Colonic mucosa (tissue), 4 donors: ENCODE measurements at places on chromosomes 12 and 14. TPM values are rescaled to one million over a fixed set of nuclear protein-coding genes. Genes with fewer than 3 reads are reported as not detected.

The FBLN5 gene
- total RNA-seq, result 4.2 TPM

The FAM161B gene
- 3.0 TPM for total RNA-seq

The RND1 gene
- 2.5 TPM for total RNA-seq

The RD3L gene
- not detected for total RNA-seq

The RIMBP2 gene
- 4.8 TPM for total RNA-seq

The IAPP gene
- total RNA-seq, result not detected

The MYH6 gene
- total RNA-seq, result 1.6 TPM

The KRT3 gene
- not detected for total RNA-seq

The TRIAP1 gene
- total RNA-seq, result 27.8 TPM

GRCh38 chr14:75372260-75372659 lies 55.6 kb upstream of the JDP2 start:
- no peak overlapping the region for H3K4me3 ChIP-seq
- no peaks in the 10 kb centered on the region for H3K36me3 ChIP-seq
- no peaks in the 10 kb centered on the region for H3K4me1 ChIP-seq
- no peak overlapping the region for H3K27ac ChIP-seq
- H3K27me3 ChIP-seq, result no peaks in the 10 kb centered on the region

DNA sequence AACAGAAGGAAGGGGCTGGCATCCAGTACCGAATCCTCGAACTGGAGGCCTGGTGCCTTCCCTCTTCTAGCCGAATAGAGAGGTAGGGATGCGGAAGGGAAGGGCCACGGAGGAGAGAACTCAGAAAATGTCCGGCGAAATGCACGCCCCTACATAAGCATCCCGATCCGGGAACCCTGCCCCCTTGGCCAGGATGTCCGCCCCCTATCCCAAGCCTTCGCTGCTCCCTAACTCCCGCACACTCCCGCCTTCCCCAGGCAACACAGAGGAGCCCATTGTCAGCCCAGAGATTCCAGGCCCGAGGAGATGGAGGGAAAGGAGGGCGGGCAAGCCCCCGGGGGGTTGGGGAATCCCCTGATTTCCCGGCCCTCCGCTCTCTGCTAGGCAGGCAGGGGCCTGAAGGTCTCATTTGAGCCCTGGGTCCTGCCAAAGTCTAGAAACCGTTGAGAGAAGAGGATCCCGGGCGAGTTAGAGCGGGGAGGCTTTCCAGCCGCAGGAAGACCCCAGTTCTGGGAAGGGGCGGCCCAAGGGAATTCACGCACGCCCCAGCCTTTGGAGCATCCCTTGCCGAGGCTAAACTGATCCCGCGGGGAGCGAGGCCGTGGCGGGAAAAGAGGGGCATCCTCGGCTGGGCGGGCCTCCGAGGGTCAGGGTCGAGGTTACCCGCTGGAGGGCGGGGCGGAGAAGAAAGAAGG lies 569 bp upstream of the ARHGEF40 start:
- H3K36me3 ChIP-seq, result peaks cover 3% of the 10 kb centered on the region
- peak overlapping the region; percentile 68 for H3K4me3 ChIP-seq
- peaks cover 14% of the 10 kb centered on the region for H3K4me1 ChIP-seq
- no peak for DNase-seq
- H3K27ac ChIP-seq, result peak overlapping the region; percentile 90

DNA sequence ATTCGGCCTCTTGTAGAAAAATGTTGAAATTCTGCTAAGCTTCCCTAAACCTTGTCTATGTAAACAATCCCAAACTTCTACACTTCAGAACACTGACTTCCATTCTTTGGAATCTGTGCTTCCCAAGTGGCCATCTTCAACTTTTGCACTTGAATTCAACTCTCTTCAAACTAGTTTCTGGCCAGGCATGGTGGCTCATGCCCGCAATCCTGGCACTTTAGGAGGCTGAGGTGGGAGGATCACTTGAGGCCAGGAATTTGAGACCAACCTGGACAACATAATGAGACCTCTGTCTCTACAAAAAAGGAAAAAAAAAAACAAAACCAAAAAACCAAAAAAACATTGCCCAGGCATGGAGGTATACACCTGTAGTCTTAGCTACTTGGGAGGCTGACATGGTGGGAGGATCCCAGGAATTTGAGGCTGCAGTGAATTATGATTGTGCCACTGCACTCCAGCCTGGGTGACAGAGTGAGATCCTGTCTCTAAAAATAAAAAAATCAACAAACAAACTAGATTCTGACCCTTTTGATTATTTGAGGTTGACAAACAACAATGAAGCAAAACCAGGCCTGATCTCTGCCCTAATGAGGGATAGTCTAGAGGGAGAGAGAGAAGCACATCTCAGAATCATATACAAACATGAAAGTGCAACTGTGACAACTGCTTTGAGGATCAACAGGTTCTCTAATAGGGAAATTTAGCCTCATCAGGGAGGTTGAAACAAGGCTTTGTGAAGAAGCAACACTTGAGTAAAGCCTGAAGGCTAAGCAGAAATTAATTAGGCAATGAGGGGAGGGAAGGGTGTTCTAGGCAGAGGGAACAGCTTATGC lies 11.6 kb upstream of the C12orf75 start:
- peak overlapping the region; percentile 72 for H3K27ac ChIP-seq
- no peaks in the 10 kb centered on the region for H3K36me3 ChIP-seq
- no peaks in the 10 kb centered on the region for H3K27me3 ChIP-seq
- H3K4me3 ChIP-seq, result no peak overlapping the region
- peaks cover 7% of the 10 kb centered on the region for H3K4me1 ChIP-seq

- no peak overlapping the region for H3K27ac ChIP-seq
- H3K4me1 ChIP-seq, result no peaks in the 10 kb centered on the region
- DNase-seq, result no peak
- H3K27me3 ChIP-seq, result no peaks in the 10 kb centered on the region
- no peaks in the 10 kb centered on the region for H3K36me3 ChIP-seq
These were observed 42.9 kb downstream of the RBM19 start for GRCh38 chr12:113923251-113923650.

- no peaks in the 10 kb centered on the region for H3K4me1 ChIP-seq
- no peak for DNase-seq
- H3K27ac ChIP-seq, result no peak overlapping the region
- H3K36me3 ChIP-seq, result no peaks in the 10 kb centered on the region
- H3K4me3 ChIP-seq, result no peak overlapping the region
These were observed 120.1 kb downstream of the ZFP36L1 start for GRCh38 chr14:68672609-68673285.

DNA sequence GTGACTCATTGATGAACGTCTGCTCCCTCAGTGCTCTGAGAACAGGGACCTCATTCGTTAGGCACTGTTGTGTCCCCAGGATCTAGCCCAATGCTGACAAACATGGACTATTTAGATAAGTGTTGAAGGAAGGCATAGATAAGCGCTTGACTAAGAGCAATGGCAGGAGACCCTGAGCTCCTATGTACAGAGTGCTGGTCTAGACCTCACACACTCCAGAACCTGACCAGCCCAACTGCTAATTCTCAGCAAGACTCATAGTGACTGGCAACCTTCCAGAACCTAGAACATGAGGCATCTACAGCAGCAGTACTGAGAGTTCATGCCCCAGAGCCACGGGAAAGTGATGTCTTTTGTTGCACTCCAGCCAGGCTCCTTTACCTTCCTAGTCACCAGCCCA lies 69.2 kb downstream of the CRACR2A start:
- H3K4me1 ChIP-seq, result no peaks in the 10 kb centered on the region
- no peaks in the 10 kb centered on the region for H3K27me3 ChIP-seq
- H3K36me3 ChIP-seq, result peaks cover 3% of the 10 kb centered on the region
- H3K27ac ChIP-seq, result no peak overlapping the region

DNA sequence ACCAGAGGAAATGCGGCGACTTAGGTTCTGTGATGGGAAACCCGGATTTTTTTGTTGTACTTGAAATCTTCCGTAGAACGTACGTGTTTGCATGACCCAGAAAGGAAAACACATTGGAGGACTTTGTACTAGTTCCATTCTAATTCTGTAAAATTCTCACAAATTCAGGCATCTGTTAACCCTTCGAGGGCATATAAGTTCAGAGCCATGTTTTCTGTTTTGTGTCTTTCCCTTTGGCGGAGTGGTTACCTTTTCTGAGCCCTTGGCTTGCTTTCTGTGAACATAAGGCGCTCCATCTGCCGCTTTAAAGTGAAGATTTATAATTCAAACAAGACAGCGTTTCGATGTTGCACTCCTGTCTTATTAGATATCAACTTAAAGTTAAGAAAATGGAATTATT lies 34.2 kb downstream of the BICD1 start:
- H3K27me3 ChIP-seq, result no peaks in the 10 kb centered on the region
- no peak overlapping the region for H3K4me3 ChIP-seq
- DNase-seq, result no peak

DNA sequence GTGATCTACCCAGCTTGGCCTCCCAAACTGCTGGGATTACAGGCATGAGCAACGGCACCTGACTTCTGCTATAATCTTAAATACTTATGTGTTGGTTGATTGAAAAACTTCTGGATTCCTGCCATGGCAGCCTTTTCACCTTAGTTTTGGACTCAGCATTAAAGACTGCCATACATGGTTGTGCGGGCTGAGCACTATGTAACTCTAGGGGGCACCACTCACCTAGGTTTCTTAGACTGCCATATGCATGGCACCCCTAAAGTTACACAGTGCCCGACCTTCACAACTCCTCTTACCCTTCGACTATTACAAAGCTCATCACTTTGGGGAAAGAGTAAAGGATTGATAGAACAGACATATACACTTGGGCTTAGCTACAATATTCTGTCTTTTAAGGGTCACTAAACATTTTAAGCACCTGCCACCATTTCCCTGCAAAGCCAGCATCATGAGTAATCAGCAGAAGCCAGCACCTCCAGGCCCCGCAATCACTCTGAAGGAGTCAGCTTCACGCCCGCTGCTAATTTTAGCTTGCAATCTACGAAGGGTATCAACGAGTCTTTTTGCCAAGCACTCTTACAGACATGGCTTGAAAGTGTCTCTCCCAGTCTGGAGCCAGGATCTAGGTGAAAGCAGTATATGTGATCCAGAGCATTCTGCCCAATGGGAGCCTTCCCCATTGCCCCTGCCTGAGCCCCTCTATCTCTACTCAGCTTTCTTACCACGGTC lies 59.8 kb downstream of the SUDS3 start:
- H3K36me3 ChIP-seq, result no peaks in the 10 kb centered on the region
- H3K27ac ChIP-seq, result no peak overlapping the region
- H3K27me3 ChIP-seq, result no peaks in the 10 kb centered on the region
- no peak overlapping the region for H3K4me3 ChIP-seq
- H3K4me1 ChIP-seq, result no peaks in the 10 kb centered on the region

GRCh38 chr14:79861111-79861510 lies 350.2 kb downstream of the DIO2 start:
- H3K36me3 ChIP-seq, result no peaks in the 10 kb centered on the region
- H3K4me1 ChIP-seq, result no peaks in the 10 kb centered on the region
- no peak overlapping the region for H3K27ac ChIP-seq

DNA sequence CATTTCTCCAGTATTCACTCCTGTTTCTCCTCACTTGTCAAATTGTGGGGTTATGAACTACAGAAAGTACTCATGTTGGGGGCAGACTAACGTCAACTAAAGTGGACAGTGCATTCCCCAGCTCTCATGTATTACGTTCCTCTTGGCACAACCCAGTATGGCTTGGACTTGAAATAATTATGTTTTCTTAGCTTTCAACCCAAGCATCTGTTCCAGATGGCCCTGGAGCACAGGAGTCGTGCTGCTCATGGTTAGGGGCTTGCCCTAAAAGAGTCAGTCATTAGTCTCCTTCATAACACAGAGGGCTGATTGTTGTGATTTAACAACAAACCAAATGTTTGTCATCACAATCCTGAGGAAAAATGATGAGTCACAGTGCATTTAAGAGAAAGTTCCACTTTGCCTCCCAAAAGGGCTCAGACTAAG lies 154.4 kb downstream of the RPAP3 start:
- H3K36me3 ChIP-seq, result no peaks in the 10 kb centered on the region
- no peaks in the 10 kb centered on the region for H3K4me1 ChIP-seq
- no peak overlapping the region for H3K4me3 ChIP-seq
- H3K27ac ChIP-seq, result no peak overlapping the region
- H3K27me3 ChIP-seq, result no peaks in the 10 kb centered on the region
- no peak for DNase-seq

DNA sequence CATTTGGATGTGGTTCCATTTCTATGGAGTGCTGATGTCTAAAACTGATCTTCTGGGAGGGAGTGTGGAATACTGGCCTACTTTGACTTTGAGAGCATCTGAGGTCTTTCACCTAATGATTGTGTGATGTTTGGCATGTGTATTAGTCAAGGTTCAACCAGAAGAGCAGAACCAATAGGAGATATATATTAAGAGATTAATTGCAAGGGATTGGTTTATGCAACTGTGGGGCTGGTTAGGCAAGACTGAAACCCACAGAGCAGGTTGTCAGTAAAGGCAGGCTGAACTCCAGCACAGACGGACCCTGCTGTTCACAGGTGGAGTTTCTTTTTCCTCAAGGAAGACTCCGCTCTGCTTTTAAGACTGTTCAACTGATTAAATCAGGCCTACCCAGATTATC lies 11.6 kb downstream of the BMAL2 start:
- H3K27me3 ChIP-seq, result no peaks in the 10 kb centered on the region
- no peak overlapping the region for H3K4me3 ChIP-seq
- no peak for DNase-seq
- no peak overlapping the region for H3K27ac ChIP-seq
- no peaks in the 10 kb centered on the region for H3K36me3 ChIP-seq

GRCh38 chr14:38063711-38064320 lies 143.9 kb upstream of the SSTR1 start:
- no peak for DNase-seq
- no peaks in the 10 kb centered on the region for H3K27me3 ChIP-seq
- H3K27ac ChIP-seq, result no peak overlapping the region
- no peak overlapping the region for H3K4me3 ChIP-seq
- H3K4me1 ChIP-seq, result no peaks in the 10 kb centered on the region
- H3K36me3 ChIP-seq, result no peaks in the 10 kb centered on the region

- no peak overlapping the region for H3K27ac ChIP-seq
- H3K4me1 ChIP-seq, result no peaks in the 10 kb centered on the region
- no peak for DNase-seq
- no peaks in the 10 kb centered on the region for H3K27me3 ChIP-seq
- no peaks in the 10 kb centered on the region for H3K36me3 ChIP-seq
These were observed 190.2 kb upstream of the SLC38A2 start for GRCh38 chr12:46562625-46563225.

DNA sequence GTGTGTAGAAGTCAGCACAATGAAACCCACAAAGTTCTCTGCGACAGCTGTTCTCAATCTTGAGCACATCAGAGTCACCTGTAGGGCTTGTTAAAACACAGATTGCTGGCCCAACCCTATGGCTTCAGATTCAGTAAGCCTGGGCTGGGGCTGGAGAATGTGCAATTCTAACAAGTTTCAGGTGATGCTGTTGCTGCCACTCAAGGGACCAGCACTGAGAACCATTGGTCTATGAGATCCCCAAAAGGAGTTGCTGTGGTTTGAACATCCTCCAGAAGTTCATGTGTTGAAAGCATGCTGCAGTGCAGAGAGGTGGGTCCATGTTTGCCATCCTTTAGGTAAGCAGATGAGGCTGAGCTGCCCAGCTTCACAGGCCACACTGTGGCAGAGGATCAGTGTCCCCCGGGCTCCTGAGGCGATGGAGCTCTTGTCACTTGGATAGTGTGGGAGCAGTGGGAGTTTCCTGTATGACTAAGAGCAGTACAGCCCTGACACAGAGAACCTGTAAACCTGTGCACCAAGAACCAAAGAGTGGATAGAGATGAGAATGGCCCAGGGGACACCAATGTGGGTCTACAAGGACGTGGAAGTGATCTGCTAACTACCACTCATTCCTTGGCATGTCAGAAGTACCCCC lies 8.0 kb upstream of the RTRAF start:
- H3K4me1 ChIP-seq, result no peaks in the 10 kb centered on the region
- DNase-seq, result no peak
- H3K27me3 ChIP-seq, result no peaks in the 10 kb centered on the region
